Activated gamma-delta T cell treated with anti-CD3 and anti-CD28 coated beads, Interleukin-2, amount 50 U/mL, for 16 hours (primary cell): ENCODE measurements at places on chromosomes 16 and 17.

GRCh38 chr16:80807906-80808305, 3.5 kb upstream of the CDYL2 start:
- DNase-seq, result no peak

DNA sequence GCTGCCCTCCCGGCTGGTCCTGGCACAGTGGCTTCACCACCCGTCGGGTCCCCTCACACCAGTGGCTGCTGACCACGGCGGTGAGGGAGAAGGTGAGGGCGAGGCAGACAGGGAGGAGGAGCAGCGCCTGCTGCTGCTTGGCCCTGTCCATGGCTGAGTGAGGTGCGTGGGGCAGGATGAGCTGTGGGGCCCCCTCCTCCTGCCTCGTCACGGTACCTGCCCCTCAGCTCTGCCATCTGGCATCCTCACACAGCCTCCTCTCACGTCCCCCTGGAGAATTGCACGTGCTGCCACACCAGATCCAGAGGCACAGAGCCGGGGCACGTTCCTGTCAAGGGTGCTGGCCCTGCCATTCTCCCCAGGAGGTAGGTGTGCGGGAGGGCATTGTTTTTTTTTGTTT, at the start of gene GSG1L2:
Gene GSG1L2 (minus strand): TSS at position 159 of the 400 bp plus-strand sequence. CDS start 8 bp downstream, at position 151.
- no peak for DNase-seq

DNA sequence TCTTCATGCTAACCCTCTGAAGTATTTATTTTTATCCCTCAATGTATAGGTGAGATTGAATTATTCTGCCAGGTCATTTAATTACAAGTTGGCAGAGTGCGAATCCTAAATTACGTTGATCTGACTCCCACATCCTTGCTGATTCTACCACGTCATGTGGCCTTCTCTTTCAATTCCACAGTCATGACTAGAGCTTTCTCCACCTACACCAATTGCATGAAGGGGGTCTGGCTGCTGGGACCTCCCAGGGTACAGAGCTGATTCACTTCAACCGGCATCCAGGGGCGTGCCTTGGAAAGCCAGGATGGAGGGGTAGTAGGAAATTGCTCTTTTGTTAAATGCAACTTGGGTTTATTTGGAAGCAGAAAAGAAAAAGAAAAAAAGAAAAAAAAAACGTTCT, 41.1 kb upstream of the CDH13 start:
- no peak for DNase-seq

GRCh38 chr16:67580202-67580601, 17.9 kb downstream of the CTCF start:
- DNase-seq, result no peak

DNA sequence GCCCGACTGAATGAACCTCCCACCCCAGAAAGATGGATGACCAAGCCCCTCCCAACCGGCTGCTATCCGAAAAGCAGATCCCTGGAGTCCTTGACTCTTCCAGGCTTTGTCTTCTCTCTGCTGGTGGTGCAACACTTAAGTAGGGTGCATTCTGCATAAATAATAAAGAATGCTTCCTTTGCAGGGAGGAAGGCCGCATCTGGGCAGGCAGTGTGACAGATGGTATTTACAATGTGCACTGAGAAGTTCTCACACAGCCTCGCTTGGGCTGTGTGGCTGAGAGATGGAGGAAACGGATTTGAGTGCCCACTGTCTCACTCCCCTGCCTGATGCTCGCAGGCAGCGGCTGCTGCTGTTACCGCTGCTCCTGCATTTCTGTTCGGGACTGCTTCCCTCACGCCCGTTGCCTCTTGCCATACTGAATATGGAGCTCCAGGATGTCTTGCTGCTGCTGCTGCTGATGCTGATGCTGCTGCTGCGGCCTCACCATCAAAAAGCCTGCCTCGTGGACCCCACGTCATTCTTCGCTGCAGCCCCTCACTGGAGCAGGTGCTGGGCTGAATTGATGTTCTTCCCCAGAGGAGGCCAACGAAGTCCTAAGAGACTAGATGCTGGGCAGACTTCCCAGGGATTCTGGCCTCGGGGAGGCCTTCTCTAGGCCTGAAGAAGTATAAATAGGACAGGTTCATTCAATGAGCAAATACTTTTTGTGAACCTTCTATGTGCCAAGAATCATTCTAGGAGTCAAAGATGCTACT, 7.1 kb upstream of the RHBDL3 start:
- no peak for DNase-seq
